ENCODE measurements at places on chromosomes 4 and X.

DNA sequence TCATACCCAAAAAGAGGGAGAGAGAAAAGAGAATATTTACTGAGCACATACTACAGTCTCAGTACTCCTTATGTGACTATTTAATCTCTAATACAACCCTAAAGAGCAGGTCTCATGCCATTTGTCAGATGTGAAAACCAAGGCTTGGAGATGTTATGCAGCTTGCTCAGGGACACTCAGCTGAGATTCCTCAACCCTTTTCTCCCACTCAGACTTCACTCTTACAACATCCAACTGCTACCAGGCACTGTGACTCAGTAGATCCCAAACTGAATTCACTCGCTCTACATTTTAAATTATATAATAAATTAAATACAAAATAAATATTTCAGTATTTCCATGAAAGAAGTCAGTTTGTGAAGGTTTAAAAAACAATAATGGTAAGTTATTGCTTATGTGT, 53.7 kb downstream of the TSPAN5 start:
- no peak for DNase-seq

DNA sequence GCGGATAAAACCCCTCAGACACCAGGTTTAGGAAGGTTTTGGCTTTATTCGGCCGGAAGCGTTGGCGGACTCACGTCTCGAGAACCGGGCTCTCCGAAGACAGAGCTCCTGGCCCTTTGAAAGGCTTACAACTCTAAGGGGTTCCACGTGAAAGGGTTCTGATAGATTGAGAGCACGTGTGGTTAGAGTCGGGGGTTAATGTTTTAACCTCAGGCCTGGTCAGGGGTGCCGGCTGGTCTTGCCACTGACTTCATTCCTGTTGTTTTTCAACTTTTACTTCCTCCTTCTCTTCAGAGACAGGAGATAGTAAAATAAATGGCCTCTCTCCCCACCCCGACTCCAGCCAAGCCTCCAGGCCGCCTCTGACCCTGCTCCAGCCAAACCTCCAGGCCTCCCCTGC, 4.7 kb upstream of the ASMT start:
- DNase-seq, result no peak

DNA sequence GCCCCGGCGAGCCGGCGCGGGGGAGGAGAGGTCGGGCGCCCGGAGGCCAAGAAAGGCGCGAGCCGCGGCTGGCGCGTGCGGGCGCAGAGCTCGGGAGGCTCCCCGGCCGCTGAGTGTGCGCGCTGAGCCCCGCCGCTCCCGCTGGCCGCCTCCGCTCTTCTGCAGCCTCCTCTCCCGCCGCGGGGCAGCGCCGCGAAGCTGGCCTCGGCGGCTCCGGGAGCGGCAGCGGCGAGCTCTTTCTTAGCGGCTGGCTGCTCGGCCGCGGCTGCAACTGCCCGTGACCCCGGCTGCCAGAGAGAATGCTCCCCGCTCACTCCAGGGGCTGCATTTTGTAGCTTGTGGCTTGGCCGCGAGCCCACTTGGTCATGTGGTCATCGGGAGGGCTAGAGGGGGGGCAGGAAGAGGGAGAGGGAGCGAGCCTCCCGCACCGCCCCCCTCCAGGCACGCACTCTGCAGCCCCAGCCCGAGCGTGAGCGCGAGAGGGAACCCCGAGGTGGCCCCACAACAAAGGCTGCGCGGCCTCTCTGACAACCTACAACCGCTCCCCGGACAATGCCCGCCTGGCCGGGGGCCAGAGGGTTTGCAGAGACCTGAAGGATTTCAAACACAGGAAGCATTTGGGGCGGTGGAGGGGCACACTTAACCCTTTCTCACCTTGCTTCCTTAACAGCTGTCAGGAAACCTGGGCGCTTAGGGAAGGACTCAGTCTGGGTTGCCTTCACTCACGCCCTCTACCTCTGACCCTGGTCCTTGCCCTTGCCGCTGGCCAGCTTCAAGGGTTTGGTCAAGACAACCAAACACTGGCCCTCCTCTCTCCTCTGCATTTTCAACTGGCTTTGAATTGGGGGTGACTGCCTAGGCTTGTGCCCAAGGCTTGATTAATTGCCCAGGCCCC, at the start of gene APLN:
Gene APLN (minus strand): TSS at position 305 of the 895 bp plus-strand sequence. CDS start 326 bp downstream, outside the sequence.
- no peak for DNase-seq

DNA sequence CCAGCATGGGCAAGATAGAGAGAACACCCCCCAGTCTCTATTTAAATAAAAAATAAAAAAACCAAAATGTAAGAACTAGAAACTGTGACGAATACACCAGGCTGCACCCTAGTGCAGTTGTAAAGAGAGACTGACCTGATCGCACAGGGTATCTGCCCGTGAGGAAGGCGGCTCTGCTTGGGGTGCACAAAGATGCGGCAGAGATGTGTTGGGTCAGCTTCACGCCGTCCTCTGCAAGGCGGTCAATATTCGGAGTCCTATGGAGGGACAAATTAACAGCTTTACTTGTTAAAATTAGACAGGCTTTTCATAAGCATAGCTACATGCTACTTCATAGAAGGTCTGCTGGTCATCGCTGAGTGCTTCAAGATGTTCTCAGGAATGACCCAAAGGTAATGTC, 26.1 kb upstream of the ARSD start:
- no peak for DNase-seq

DNA sequence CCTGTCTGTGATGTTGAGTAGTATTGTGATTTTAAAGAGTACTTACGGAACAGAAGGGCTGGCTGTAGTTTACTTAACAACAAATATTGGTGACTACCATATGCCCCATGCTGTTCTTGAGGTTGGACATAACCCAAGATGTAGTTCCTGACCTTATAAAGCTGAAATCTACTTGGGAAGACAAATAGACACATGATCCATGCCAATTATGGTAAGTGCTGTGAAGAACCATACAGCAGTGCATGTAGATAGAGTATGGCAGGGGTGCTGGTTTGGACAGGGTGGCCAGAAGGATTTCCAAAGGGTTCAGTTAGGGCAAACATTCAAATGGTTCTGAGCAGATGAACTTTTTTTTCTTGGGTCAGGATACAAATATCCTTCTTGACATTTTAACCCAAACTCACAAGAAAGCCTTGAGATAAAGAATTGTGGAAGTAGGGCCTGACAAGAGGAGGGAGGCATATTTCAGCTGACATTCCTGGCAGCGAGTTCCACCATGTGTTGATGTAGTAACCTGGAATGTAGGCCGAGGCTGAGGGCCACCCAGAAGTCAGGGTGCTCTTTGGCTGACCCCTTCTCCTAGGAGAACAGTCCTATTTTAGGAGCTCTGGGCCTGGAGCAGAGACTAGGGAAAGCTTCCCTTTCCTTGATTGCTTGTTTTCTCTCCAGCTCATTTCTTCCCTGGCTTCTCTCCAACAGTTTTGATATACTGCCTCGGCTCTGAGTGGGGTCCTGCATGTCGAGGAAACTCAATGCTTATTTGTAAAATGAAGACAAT, 74.2 kb downstream of the FREM3 start:
- DNase-seq, result no peak

DNA sequence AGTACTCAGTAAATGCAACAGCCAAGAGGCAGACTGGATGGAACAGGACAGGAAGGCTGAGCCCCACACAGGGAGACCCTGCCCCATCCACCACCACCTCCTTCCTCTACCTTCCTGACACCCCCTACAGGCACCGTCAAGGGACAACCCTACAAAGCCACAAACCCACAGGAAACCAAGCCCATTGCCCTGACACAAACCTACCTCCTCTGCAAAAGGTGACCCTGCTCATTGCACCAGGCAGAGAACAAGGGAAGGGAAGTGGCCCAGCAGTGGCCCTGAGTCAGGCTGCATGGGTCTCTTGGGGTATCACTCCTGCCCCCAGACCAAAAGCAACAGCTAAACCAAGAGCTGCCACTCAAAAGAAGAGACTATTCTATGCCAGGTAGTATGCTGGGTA, 21.0 kb downstream of the JAKMIP1 start:
- no peak for DNase-seq
